ENCODE measurements at places on chromosomes 12 and 14.

DNA sequence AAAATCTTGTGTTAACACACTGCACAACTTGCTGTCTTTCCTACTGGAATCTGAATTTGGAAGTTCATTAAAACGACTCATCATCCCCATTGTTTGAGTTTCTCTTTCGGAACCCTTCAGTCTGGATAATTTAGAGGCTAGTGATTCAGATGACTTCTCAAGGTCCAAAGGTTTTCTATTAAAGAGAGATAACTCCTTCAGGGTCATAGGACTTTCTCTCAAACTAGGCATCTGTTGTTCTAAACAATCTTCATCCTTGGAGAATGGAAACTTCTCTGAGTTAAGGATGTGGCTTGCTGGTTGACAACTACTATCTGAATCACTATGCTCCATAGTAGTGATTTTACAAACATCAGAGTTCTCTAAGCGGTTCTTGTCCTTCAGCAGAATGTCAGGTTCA lies 4.4 kb downstream of the MLH3 start:
- DNase-seq: no peak

DNA sequence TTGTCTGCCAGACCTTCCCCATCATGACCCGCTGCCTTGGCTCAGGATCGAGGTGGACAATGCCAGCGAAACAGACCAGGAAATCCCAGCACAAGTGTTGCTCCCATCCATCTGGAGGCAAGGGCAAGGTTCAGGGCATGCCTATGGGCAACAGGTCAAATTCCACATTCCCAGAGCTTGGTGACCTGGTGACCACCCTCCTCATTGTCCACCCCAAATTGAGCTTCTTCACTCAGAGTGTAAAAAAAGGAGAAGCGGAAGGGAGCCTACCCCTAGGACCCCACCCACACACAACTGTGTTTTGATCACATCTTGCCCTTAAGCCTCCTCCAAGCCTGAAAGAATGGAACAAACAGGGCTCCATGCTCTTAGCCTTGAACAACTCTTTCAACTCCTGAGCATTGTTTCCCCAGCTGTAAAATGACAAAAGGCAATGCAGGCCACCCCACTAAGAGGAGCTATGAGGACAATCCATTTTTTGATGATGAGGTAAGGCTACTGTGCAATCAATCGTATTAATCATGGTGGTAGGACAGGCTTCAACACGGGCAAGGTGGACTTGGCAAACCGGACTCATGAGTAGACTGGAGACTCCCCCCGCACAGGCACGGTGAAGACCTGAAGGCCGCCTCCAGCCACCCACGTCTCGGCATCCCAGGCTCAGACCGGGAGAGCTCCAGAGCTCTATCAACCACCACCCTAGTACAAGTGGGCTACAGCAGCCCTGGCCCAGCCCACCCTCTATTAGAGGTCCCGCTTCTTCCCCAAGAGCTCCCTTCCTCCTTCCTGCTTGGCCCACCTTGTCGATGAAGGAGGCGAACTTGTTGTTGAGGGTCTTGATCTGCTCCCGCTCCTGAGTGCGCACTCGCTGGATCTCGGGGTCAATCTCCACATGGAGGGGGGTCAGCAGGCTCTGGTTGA lies 866 bp downstream of the KRT79 start:
- no peak for DNase-seq

DNA sequence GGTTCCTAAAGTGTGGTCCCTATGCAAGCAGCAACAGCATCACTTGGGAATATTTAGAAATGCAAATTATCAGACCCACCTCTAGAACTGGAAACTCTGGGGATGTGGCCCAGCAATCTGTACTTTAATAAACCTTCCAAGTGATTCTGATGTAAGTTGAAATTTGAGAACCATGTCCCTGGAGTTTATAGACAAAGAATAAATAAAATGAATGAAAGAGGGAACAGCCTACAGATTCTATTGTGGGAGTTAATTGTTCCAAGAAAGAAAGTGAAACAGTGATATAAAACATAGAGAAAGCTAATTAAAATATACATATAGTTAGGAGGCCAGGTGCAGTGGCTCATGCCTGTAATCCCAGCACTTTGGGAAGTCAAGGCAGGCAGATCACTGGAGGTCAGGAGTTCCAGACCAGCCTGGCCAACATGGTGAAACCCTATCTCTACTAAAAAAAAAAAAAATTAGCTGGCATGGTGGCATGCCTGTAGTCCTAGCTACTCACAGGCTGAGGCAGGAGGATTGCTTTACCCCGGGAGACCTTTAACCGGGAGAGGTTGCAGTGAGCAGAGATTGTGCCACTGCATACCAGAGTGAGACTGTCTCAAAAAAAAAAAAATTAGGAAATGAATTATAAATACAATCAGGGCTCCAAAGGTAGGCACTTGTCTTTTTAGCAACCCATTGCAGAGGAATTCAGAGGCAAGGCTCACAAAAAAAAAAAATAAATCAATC lies 507.5 kb downstream of the NAV3 start:
- no peak for DNase-seq

- DNase-seq: no peak
Observed at GRCh38 chr12:52846356-52846970, 2.3 kb downstream of the KRT78 start.

GRCh38 chr12:120861074-120861795 lies 42.9 kb downstream of the SPPL3 start:
- no peak for DNase-seq

GRCh38 chr14:32383364-32384009 lies 54.4 kb downstream of the AKAP6 start:
- no peak for DNase-seq

- DNase-seq: no peak
Observed at GRCh38 chr12:42698213-42698612, 108.7 kb upstream of the PRICKLE1 start.

DNA sequence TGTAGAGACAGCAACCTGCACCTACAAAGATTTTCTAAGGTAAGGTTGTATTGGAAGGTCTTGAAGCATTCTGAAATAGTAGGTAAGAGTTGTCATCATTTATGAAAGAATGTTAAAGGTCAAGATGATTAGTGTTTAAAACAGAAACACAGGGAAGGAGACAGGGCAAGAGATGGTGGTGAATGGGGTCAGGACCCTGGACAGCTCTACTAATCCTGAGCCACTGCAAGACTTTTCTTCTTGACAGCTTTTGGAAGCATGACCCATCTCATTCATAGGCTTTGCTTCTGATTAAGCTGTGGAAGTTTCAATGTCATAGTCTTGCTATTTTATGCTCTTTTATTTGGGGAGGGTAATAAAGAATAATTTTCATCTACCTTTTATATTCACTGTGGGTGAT lies 75.5 kb upstream of the CAND1 start:
- peak; percentile 20 for DNase-seq

DNA sequence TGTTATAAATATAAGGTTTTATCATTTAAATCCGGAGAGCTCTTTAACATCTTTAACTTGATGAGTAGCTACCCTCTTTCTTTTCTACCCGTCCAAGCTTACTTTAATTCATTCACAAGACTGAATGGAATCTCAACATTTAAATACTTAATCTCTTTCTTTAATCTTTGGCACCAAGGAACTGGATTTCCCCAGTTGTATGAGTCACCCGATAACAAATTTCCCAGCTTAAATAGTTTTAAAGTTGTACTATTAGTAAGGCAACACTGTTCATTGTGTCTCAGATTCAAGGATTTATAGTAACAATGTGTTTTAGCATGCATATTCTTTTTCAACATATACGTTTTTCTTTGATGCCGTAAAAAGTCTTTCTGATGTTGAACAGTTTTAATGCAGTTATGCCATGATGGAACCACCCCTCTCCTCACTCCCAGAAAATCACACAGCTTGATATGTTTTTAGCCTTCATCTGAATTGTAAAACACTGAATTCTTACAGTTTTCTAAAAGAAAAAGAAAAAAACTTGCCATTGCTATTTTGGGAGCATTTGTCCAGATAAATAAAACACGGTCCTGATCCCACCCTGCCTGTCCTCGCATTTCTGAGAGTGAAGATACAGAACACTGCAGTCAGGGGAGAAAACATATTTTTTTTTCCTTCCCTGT lies 16.0 kb upstream of the LRP6 start:
- no peak for DNase-seq

- no peak for DNase-seq
Observed at GRCh38 chr14:30180219-30180618, 252.6 kb upstream of the PRKD1 start.

- DNase-seq: no peak
Observed at GRCh38 chr14:76993752-76994151, 34.8 kb downstream of the IRF2BPL start.

DNA sequence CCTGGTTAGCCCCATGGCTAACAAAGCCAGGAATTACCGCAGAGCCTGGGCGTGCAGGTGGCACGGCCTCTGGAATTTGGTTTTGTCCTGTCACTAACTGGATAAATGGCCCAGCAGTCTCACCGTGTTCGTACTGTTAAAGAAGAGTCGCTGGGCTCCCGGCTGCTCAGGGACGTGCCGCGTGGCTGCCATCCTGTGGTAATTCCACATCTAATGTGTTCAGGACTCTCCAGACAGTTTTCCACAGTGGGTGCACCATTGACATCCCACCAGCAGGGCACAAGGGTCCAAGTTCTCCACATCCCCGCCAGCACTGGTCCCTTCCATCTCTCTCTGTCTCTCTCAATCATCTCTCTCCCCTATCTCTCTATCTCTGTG lies 19.6 kb downstream of the NOC4L start:
- DNase-seq: no peak

- no peak for DNase-seq
Observed at GRCh38 chr12:110074089-110074488, 25.8 kb upstream of the C12orf76 start.

DNA sequence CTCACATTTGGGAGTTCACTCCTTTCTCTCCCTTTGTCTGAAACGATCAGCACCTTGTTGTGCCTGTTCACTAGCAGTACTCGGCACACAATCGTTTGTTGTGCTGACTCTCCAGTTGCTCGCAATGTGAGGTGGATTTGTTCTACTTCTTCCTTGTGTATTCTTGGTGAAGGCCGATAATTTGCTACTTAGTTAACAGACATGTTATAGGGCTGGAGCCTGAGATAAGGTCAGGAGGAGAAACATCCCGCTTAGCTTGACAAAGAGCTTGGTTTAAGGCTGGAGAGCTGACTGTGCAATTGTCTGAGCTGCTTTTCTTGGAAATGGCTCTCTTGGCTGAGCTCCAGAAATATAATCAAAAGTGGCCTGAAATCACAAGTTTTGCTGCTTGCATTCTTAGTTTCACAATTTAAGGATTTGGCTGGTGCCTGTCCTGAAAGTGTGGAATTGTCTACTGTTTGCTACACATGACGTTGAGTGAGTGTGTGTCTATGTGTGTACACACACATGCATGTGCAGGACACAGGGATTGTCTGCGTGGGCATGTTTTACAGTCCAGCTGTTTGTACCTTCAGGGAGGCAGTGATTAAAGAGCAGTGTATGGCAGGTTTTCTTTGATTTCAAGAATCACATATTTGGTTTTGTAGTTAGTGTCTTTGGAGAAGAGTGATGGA lies 77.7 kb downstream of the ARF6 start:
- DNase-seq: no peak

GRCh38 chr12:56206452-56207166 lies 15.1 kb downstream of the RNF41 start:
- DNase-seq: peak; percentile 46

- DNase-seq: no peak
Observed at GRCh38 chr14:54894995-54895394, 7.6 kb downstream of the GCH1 start.

- DNase-seq: no peak
Observed at GRCh38 chr14:96783043-96783914, 13.9 kb upstream of the VRK1 start.

- no peak for DNase-seq
Observed at GRCh38 chr12:132205271-132206045, 61.2 kb downstream of the NOC4L start.

DNA sequence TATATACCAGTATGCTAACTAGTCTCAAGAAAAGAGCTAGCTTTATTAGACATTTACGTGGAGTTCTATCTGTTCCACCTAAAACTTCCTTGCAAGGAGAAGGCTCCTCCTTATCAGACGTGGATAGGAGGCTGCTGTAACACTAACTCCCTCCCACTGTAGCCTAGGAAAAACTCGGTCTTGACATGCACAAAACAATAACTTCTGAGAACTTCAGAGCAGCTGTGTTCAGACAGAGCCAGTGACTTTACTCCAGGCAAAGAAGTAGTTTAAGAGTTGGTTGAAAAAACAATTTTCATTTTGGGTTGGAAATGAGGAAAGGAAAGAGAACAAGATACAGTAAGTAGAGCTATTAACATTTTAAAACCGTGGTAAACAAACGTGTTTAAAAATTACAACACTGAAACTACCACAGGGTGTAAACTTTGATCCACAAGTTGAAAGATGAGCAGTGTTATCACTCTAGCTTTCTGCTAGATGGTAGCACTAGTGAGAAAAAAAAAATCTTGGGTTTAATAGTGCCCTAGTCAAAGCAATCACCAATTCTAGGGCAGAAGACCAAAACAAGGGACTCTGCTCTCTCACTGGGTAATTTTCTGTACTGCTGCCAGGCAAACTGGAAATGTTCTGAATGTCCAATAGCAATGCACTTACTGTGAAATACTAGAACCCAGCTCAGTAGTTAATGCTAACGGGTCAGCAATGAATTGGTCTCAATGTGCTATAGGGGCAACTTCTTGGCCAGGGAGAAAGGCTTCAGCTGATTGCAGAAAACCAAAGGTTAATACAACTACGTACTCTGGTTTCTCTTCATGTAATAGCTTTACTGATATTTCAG lies 2.4 kb downstream of the ATF7 start:
- DNase-seq: no peak

DNA sequence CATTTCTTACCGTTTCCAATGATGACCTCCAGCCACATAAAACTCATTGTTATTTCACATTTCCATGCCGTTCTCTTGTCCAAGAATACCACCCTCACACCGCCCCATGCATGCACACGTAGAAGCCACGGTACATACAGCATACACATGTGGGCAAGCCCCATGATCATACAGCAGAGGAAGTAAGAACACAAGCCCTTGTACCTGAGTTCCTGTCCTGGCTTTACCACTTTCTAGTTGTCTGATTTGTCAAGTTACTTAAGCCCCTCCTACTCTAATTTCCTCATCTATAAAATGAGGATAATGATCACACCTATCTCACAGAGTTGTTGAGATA lies 59.9 kb downstream of the DUSP16 start:
- no peak for DNase-seq

DNA sequence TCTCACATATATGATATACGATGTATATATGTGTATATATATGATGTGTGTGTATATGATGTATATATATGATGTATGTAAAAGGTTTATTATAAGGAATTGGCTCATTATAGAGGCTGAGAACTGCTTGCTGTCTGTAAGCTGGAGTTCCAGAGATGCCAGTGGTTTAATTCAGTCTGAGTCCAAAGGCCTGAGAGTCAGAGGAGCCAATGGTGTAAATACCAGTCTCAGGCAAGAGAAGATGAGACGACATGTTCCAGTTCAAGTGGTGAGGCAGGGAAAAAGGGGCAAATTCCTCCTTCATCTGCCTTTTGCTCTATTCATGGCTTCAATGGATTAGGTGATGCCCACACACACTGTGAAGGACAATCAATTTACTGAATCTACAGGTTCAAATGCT lies 17.1 kb upstream of the STYK1 start:
- no peak for DNase-seq
